ENCODE measurements at places on chromosomes 12 and 14.
A peak's percentile ranks its signal among the peaks of the same experiment; 100 is the strongest.

GRCh38 chr12:121061831-121062230, 22.8 kb upstream of the OASL start:
- peak; percentile 25 for DNase-seq

- DNase-seq: no peak
Observed at GRCh38 chr14:49164074-49164473, 422.1 kb downstream of the RPS29 start.

DNA sequence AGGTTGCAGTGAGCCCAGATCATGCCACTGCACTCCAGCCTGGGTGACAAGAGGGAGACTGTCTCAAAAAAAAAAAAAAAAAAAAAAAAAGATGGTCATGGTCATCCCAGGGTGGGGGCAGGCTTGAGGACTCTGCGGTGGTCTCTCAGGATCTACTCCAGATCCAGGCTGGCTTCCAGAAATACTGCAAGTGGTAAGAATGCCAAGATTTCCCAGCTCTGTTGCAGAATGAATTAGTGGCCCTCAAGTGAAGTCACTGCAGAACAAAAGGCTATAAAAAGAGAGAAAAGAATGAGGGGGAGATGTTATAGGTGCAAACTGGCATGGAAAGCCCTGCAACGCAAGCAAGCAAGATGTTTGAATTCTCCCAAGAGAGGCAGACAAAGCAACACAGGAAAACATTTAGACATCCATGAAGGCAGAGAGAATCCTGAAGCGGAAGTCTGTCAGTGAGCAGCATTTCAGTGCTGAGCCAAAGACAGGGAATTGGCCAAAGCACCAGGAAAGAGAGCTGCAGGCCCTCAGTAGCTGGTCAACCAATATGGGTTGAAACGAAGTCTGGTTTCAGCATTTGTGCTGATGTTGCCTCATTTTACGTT, 31.9 kb upstream of the ETFBKMT start:
- peak; percentile 25 for DNase-seq

- DNase-seq: no peak
Observed at GRCh38 chr12:25691865-25692114, 138.7 kb upstream of the LMNTD1 start.

GRCh38 chr14:85063747-85064146, 466.2 kb upstream of the FLRT2 start:
- DNase-seq: no peak

GRCh38 chr14:68586896-68587751, 205.7 kb downstream of the ZFP36L1 start:
- no peak for DNase-seq

GRCh38 chr12:45731190-45731775, 1.8 kb downstream of the ARID2 start:
- no peak for DNase-seq

DNA sequence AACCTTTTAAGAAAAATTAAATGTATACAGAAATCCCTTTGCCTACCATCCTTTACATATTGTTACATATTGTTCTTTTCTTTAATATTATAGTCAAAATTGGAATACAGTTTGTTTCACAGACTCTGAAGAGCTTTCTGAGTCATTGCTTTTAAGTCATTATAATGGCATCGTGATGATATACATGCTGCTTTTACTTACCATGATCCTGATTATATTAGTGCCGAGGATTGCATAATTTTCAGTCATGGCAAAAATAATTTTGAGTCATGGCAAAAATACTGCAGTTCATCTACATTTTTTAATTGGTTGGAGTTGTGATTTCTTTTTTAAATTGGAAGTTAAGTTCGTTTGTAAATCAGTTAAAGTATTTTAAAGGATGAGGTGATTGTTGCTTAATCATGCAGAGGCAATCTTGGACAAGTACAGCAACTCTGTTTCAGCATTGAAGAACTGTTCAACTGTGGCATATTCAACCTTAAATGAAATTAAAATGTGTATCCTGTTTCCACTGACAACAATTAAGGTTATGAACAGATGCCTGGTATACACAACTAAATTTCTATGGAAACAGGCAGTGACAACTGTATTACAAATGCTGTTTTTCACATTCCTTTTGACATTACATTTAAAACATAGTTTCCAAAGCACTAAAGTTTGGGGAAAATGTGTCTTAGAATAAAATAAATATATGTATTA, 142.3 kb downstream of the PCNX1 start:
- DNase-seq: peak; percentile 43

DNA sequence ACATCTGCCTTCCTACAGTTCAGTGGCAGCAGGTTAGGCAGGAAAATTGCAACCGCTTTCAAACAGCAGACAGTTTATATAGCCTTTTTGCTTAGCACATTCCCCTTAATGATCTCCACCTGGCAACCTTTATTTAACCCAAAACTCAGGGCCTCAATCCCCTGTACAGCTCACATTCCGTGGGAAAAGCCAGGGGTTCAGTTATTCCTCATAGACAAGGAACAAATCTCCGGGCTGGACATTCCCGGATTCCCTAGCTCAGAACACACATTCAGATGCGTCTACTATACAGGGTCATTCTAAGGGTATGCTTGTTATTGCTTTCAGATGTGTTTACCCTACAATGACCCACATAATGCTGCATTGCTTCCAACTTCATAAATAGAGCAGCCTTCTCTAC, 73.8 kb upstream of the DCN start:
- DNase-seq: no peak

DNA sequence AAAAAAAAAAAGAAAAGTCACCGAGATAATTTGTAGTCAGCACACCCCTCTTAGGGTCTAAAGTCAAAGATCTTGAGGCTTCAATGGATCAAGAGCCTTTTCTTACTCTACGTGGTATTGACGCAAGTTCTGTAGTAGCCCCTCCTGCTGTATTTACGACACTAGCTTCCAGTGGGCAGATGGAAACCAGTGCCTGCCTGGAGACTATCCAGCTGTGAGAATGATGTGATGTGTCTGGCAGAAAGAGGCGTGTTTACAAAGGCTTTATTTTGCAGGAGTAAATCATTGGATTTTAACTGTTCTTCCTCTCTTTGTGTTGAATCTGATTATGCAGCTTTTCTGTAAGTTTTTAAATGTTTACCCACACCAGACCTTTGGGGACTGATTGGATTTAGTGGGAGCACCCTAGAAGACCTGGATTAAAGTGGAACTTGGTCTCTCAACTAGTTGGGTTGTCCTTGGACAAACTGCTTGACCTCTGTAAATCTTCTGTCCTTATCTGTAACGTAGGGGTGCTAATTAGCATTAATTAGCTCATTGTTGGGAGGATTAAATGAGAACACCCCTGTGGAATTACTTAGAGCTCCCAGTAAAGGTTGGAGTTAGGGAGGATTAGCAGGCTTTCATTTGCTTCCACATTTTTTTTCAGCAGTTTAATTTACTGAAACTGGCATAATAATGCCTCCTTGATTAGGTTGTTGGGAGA, 72.4 kb downstream of the RASSF3 start:
- peak; percentile 97 for DNase-seq

- DNase-seq: peak; percentile 50
Observed at GRCh38 chr14:74955229-74956026, at the start of gene PGF. Gene PGF, minus strand, starts transcription at chr14:74955597. Its CDS starts 355 bp downstream, at chr14:74955242.

DNA sequence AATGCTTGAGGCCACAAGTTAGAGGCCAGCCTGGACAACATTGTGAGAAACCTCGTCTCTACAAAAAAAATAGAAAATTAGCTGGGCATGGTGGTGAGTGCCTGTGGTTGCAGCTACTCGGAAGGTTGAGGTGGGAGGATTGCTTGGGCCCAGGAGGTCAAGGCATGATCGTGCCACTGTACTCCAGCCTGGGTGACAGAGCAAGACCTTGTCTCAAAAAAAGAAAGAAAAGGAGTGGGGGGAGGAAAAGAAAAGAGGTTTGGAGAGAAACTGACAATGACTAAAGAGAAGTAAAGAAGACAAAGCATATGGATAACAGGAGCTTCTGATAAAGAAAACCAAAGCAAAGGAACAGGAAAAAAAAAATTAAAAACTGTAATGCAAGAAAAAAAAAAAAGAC, 37.4 kb upstream of the SELPLG start:
- no peak for DNase-seq

DNA sequence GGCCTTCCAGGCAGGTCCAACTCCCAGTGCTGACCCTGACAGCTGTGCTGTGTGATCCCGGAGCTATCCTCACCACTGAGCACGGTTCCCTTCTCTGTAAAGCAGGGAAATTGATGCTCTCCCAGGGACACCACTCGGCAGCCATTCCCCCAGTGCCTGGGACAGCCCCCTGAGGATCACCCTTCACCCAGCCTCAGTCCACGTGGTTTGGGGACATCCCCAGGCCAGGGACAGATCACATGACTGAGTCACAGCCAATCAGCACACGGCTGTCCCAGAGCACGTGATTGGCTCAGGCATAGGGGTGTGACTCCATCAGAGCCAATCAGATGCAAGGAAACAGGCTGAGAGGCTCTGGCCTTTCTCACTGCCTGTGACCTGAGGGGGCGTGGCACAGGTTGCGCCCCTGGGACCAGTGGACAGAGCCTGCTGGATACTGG, 68.8 kb upstream of the SFSWAP start:
- DNase-seq: no peak

DNA sequence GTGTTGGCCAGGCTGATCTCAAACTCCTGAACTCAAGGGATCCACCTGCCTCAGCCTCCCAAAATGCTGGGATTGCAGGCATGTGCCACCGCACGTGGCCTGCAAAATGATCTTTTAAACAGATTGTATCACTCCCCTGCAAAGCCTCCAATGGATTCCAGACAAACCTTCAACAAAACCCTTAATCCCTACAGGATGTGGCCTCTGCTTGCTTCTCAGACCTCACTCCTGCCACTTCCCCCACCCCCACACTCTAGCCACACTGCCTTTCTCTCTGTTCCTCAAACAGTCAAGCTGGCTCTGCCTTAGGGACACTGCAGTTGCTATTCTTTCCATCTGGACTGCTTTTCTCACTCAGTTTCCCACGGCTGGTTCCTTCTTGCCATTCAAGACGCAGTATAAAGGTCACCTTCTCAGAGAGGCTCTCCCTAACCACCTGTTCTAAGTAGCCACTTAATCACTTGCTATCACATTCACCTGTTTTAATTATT, 47.3 kb upstream of the TMED10 start:
- no peak for DNase-seq

- peak; percentile 59 for DNase-seq
Observed at GRCh38 chr14:86787717-86788116, 1205.3 kb downstream of the GALC start.

DNA sequence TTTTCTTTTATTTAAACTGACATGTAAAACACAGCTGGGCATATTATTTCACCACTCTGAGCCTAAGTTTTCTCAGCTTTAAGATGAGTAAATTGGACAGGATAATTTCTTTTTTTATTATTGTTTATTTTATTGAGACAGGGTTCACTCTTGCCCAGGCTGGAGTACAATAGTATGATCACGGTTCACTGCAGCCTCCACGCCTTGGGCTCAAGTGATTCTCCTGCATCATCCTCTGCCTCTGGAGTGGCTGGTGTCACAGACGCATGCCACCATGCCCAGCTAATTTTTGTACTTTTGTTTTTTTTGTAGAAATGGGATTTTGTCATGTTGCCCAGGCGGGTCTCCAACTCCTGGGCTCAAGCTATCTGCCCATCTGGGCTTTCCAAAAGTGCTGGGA, 12.7 kb downstream of the BMAL2 start:
- no peak for DNase-seq

- peak; percentile 16 for DNase-seq
Observed at GRCh38 chr12:101859664-101860607, 17.4 kb upstream of the DRAM1 start.

GRCh38 chr12:8887285-8887715, 27.0 kb upstream of the PHC1 start:
- peak; percentile 5 for DNase-seq

Data from cardiac fibroblast (primary cell).